ENCODE measurements at places on chromosomes 4 and X. TPM values are rescaled to one million over a fixed set of nuclear protein-coding genes. Genes with fewer than 3 reads are reported as not detected.

The NDUFA1 gene
- 82.7 TPM for total RNA-seq

The MAGEE2 gene
- not detected for total RNA-seq

The CASK gene
- total RNA-seq, result 25.2 TPM

The COL4A5 gene
- total RNA-seq, result 68.7 TPM

The XPNPEP2 gene
- total RNA-seq, result not detected

The RXFP1 gene
- 2.2 TPM for total RNA-seq

The SYTL5 gene
- 0.22 TPM for total RNA-seq

The TMEM156 gene
- total RNA-seq, result 18.6 TPM

The RHOXF1 gene
- not detected for total RNA-seq

The TCEAL7 gene
- not detected for total RNA-seq

The JADE3 gene
- total RNA-seq, result 5.0 TPM

The LRRC66 gene
- not detected for total RNA-seq

The NEXMIF gene
- total RNA-seq, result not detected

The ZNF182 gene
- 3.9 TPM for total RNA-seq

The SSX3 gene
- not detected for total RNA-seq

The ADGRG2 gene
- 0.11 TPM for total RNA-seq

The ADH1C gene
- not detected for total RNA-seq

The TEX13D gene
- not detected for total RNA-seq

The CITED1 gene
- 3.8 TPM for total RNA-seq

The OPN1MW3 gene
- total RNA-seq, result not detected

The LDB2 gene
- 8.0 TPM for total RNA-seq

The FAM9B gene
- total RNA-seq, result not detected

The UGT2A1 gene
- not detected for total RNA-seq

The PIGA gene
- 5.1 TPM for total RNA-seq

The DMRTC1 gene
- not detected for total RNA-seq

The CYLC1 gene
- not detected for total RNA-seq

The XAGE1B gene
- total RNA-seq, result not detected

The ASMT gene
- total RNA-seq, result not detected

The WAS gene
- not detected for total RNA-seq

The CCSER1 gene
- not detected for total RNA-seq

The BRS3 gene
- not detected for total RNA-seq

The NAP1L2 gene
- 0.06 TPM for total RNA-seq

The ADRA2C gene
- not detected for total RNA-seq

The TLR3 gene
- total RNA-seq, result 1.6 TPM

The NEIL3 gene
- 26.8 TPM for total RNA-seq

The SPP1 gene
- total RNA-seq, result 2.7 TPM

Measured in SJSA1 (cell line).